ENCODE measurements at places on chromosomes 3 and 15. TPM values are rescaled to one million over a fixed set of nuclear protein-coding genes. Genes with fewer than 3 reads are reported as not detected.
A peak's percentile ranks its signal among the peaks of the same experiment; 100 is the strongest.

DNA sequence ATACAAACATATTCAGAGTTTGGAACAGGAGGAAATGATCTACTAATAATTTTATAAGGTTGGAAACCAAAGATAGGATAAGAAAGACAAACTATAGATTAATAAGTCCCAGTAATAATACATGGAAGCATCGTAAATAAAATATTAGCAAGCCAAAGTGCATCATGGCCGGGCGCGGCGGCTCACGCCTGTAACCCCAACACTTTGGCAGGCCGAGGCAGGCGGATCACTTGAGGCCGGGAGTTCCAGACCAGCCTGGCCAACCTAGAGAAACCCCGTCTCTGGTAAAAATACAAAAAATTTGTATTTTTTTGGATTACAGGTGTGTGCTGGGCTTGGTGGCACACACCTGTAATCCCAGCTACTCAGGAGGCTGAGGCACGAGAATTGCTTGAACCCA lies 14.9 kb downstream of the MUC4 start:
- DNase-seq = peak; percentile 31

DNA sequence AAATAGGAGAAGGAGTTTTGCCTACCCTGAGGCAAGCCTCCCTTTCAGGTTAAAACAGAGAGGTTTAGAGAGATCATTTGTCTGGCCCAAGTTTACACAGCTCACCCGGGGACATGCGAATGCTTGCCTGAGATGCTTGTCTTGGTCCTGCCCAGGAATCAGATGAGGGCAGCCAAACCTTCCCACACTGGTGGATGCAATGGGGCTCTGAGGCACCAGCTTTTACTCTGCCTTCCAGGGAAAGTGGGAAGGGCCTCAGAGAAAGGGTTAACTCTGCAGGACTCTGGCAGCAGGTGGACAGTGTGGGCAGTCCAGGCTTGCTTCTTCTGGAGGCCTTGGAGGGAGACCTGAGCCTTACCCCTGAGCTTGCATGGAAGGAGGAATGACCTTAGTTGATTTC lies 90.0 kb downstream of the LRRK1 start:
- DNase-seq = no peak

GRCh38 chr3:73926360-73927202 lies 301.8 kb upstream of the PDZRN3 start:
- DNase-seq = no peak

- DNase-seq = peak; percentile 44
Measured at GRCh38 chr3:169389211-169389924, 274.1 kb downstream of the MECOM start.

Gene KLF15
- polyA plus RNA-seq = 30.0 TPM

GRCh38 chr3:144164352-144164751 lies 192.7 kb downstream of the DIPK2A start:
- DNase-seq = no peak

Gene MYD88
- 20.8 TPM for polyA plus RNA-seq

DNA sequence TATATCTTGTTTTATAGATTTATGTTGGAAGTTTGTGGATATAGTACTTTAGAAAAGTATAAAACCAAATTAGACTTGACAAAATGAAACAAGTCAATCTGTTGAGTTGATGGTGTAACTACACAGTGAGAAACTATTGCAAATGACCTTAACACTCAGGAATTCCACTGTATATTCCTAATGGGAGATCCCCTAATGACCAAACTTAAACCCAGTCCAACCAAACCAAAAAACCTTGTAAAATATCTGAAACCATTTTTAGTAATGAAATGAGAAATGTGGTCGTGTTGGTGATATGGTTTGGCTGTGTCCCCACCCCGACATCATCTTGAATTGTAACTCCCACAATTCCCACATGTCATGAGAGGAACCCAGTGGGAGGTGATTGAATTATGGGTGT lies 31.9 kb upstream of the ATP13A3 start:
- DNase-seq = no peak

DNA sequence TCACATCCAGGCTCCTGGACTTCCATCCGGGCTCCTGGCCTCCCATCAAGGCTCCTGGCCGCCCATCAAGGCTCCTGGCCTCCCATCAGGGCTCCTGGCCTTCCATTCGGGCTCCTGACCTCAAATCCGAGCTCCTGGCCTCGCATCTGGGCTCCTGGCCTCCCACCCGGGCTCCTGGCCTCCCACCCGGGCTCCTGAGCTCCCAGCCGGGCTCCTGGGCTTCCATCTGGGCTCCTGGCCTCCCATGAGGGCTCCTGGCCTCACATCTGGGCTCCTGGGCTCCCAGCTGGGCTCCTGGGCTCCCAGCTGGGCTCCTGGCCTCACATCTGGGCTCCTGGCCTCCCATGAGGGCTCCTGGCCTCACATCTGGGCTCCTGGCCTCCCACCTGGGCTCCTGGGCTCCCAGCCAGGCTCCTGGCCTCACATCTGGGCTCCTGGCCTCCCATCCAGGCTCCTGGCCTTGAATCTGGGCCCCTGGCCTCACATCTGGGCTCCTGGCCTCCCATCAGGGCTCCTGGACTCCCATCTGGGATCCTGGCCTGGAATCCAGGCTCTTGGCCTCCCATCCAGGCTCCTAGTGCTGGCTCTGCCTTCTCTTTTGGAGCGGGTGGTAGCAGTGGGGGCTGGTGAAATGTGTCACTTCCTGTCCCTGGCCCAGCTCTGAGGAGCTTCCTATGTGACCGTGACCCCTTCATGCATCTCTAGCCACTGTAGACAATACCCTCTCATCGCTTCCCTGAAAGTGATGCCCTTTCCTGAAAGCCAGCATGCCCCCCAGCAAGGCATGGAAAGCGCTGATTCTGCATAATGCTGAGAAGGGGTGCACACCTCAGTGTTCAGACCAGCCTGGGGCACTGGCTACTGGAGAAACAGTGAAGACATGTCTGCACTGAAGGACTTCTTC lies 62.7 kb upstream of the BLM start:
- no peak for DNase-seq

- peak; percentile 77 for DNase-seq
Measured at GRCh38 chr3:155382396-155383042, 89.0 kb upstream of the STRIT1 start.

- DNase-seq = no peak
Measured at GRCh38 chr15:66821307-66821706, 119.3 kb downstream of the SMAD6 start.

- no peak for DNase-seq
Measured at GRCh38 chr3:13132281-13132680, 59.1 kb upstream of the IQSEC1 start.

Gene LRRC3B
- polyA plus RNA-seq = not detected
